ENCODE measurements at places on chromosomes 2 and 18.

GRCh38 chr18:62458868-62459716 is 63.7 kb upstream of the ZCCHC2 start:
- no peak for DNase-seq

DNA sequence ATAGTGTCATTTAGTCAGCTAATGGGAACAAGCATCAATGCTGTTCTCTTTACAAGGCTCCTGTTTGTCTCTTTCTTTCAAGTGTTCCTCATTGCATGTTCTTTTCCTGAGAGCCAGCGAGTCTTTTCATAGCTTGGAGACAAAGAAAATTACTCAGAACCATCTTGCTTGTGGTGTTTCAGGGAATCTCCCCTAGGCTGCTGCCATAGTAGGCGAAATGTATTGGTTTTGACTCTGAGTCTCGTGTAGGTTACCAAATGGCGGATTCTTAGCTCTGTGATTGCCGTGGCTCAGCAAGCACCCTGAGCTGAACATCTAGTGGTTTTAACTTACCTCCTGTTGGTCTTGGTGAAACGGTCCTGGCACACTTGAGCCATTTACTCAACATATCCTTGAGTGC is 68.7 kb downstream of the RHBDD1 start:
- no peak for DNase-seq

DNA sequence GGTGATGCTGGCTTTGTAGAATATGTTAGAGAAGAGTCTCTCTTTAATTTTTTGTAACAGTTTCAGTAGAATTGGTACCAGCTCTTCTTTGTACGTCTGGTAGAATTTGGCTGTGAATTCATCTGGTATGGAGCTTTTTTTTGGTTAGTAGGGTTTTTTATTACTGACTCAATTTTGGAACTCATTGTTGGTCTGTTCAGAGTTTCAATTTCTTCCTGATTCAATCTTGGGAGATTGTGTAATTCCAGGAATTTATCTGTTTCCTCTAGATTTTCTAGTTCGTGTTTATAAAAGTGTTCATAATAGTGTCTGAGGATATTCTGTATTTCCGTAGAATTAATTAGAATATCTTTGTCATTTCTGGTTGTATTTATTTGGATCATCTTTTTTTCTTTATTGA is 943.5 kb downstream of the TRIB2 start:
- no peak for DNase-seq

DNA sequence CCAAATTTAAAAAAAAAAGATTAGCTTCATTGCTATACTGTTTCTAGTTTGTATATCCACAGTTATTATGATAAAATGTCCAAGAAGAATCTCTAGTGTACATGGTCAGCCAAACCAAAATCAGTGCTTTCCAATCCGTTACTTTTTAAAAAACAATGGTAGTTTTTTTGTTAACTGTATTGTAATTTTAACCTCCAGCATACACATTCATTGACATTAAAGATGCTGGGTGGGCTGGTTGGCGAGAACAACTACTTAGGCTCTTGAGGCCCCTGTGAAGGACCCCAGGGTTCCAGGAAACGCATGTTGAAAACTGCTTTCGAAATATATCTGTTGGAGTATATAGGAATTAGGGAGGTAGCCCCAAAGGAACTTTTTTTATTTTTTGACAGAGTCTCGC is 107.3 kb upstream of the RASGRP3 start:
- no peak for DNase-seq

GRCh38 chr2:101150306-101151145 is 656 bp downstream of the TBC1D8 start:
- DNase-seq: peak; percentile 39

DNA sequence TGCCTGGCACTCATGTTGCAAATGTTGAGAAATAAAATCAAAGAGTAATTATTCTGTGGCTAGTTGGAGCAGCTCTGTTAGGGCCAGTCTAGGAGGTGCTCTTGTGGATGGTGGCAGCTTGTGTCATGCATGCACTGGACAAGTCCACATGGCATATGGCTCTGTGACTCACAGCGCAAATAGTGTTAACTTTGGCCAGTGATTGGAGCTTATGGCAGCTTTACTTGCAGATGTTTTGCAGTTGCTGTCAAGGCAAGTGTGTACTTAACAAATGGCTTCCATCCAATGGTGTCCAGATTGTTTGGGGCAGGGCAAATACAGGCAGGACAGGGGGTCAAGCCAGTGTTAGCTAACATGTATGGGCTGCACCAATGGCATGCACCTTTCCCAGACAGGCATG is 26.1 kb upstream of the TMX3 start:
- DNase-seq: no peak

- no peak for DNase-seq
Observed at GRCh38 chr2:159275111-159275510, 11.4 kb downstream of the WDSUB1 start.

GRCh38 chr2:80858965-80859364 is 554.4 kb upstream of the LRRTM1 start:
- no peak for DNase-seq

DNA sequence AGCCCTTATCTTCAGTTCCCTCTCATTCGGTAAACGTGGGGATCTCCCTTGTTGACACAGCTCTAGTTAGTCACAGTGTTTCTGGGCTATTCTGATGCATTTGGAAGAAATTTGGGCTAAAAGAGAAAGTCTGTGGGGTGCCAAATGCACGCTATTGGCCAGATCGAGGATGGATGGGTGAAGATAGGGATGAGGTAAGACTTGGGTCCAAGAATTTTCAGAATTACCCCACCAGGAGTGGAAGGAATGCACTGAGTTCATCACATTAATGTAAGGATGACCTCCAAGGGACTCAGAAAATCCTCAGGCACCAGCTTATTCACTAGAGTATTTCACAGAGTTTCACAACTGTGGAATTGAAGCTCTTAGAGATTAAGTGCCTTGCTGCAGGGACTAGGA is 49.3 kb downstream of the NRP2 start:
- no peak for DNase-seq

DNA sequence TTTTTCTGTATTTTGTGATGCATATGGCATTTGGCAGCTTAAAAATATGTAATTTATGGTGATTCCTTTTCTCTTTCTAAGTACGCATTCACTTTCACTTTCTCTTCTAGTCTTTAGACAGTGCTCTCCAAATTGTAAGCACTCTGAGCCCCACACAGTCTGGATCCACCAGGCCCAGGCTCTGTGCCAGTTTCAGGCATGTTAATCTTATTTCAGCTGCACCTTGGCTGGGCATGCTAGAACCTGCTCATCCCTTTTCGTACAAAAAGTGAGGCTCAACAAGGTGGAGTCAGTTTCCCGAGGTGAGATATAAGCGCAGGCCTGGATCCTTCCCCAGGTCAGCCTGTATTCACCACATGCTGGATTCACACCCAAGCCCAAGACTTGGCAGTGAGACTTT is 203.9 kb downstream of the MTX2 start:
- no peak for DNase-seq

DNA sequence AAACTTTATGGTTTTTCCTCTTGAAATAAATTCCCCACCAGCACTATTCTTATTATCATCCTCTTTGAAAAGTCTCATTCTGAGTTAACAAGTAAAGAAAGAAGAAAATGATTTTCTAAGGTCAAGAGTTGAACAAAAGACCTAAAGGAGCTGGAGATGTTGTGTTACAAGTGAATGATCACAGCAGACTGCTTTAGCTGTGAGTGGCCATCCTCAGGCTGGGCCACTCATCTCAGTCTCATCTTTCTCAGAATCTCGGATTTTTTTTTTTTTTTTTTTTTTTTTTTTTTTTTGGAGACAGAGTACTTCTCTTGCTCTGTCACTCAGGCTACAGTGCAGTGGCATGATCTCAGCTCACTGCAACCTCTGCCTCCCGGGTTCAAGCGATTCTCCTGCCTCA is 133.3 kb downstream of the CDH2 start:
- DNase-seq: no peak

DNA sequence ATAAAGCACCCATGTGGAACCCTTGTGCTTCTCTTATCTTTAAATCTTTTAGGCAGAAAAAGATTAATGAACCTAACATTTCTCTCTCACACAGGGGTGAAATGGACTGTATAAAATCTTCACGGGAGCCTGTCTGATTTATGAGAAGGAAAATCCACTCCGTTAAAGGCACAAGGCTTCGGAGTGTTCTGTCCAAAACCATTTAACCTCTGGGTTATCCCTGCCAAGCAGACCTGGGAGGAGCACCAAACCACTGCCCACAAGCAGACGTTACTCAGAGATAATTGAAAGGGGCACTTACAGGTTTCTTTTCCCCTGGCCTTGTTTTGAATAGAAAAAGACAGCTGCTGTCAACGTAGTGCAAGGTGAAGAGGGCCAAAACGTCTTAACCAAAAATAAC is 184.4 kb upstream of the DOK6 start:
- DNase-seq: no peak

GRCh38 chr18:10515456-10515855 is 10.4 kb upstream of the NAPG start:
- no peak for DNase-seq

- no peak for DNase-seq
Observed at GRCh38 chr2:222305516-222306392, 7.0 kb upstream of the PAX3 start.

GRCh38 chr2:58553522-58553921 is 312.4 kb upstream of the FANCL start:
- DNase-seq: no peak

- DNase-seq: no peak
Observed at GRCh38 chr18:39638224-39638623, 2072.6 kb upstream of the CELF4 start.

DNA sequence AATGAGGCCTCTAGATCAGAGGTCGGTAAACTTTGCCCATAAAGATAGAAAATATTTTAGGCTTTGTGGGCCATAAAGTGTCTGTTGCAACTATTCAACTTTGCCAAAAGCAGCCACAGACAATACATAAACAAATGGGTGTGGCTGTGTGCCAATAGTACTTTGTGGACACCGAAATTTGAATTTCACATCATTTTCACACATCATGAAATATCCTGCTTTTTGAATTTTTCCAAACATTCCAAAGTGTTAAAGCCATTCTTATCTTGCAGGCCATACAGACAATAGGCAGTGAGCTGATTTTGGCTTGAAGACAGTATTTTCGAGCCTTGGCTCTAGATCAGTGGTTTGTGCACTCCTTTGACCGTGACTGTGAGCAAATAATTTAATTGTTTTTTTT is 51.1 kb upstream of the EPC2 start:
- DNase-seq: no peak

GRCh38 chr2:88139804-88140203 is 11.9 kb upstream of the FABP1 start:
- DNase-seq: no peak

GRCh38 chr18:2717407-2717806 is 61.9 kb downstream of the SMCHD1 start:
- no peak for DNase-seq

DNA sequence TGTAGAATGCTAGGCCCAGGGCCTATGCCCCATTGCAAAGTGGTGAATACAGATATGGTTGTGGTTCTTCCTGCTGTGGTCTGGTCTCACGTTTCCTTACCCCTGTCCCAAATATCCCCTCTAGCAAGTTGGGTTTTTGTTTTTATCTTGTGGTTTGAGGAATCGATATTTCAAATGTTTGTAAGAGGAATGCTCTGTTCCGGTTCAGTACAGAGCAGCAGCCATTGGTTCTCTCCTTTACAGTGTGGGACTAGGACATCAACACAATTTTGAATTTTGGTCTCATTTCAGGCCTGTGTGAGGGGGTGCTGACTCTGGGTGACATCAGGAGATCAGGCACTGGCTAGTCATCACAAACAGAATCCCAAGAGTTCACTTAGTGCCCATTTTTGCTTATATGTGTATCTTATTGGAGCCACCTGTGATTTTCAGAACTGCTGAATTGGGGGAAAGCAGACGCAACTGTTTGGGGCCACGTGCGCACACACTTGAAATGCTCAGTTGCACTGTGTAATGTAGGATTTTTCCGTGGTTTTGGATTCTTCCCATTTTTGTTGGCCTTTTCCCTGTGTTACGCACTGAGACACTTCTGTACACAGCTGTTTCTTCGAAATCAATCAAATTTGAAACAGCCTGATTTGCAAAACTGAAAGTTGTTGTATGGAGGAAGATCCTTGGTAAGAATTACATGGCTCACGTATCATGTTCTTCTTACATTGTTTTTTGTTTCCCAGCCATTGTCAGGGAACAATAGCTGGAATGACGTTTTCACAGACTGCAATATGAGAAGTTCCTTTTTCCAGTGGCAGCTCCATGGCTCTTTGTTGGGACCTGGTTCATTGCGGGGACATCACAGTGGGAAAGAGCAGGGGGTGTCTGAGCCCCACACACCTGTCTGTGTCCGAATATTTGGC is 8.6 kb downstream of the SH3BP4 start:
- no peak for DNase-seq

DNA sequence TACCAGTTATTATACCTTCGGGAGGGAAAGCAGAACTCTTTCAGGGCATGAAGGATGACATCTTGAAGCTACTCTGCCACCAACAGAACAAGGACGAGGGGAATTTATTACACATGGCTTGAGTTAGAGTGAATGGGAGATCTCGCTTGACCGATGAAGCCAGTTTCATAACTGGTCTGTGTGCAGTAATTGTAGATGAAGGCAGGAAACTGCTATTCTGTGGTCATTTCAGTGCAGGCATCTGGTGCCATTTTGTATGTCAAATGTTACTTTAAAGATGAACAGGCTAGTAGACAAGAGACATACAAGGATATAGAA is 20.5 kb downstream of the GREB1 start:
- DNase-seq: no peak

DNA sequence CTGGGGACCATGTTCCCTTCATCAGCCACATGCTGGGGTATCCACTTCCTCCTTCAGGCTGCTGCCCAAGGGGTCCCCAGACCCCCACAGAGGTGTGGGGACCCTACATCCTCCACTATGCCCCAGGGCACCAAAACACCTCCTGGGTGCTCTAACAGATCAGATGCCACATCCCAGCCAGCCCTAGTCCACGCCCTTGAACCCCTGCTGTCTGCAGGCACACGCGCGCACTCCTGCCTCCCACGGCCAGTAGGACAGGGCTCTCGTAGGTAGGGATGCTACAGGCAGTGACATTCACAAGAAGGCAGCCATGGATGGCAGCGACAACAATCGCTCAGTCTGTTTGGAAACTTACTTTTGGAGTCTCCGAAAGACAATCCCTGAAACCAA is 3.0 kb upstream of the GPC1 start:
- no peak for DNase-seq

All from HEK293T (cell line).